ENCODE measurements at places on chromosomes 7 and 10.

GRCh38 chr10:11488126-11488525, 123.3 kb downstream of the USP6NL start:
- DNase-seq, result no peak

DNA sequence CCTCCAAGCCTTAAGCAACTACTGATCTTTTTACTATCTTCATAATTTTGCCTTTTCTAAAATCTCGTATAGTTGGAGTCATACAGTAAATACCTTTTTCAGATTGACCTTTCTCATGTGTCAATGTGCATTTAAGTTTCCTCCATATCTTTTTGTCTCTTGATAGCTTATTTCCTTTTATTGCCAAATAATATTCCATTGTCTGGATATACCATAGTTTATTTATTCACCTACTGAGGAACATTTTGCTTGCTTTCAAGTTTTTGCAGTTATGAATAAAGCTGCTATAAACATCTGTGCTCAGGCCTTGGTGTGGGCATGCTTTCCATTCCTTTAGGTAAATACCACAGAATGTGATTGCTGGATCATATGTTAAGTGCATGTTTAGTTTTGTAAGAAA, 161.2 kb upstream of the GNAI1 start:
- DNase-seq, result no peak

- no peak for DNase-seq
Observed at GRCh38 chr7:66466081-66466600, 162.5 kb upstream of the KCTD7 start.

DNA sequence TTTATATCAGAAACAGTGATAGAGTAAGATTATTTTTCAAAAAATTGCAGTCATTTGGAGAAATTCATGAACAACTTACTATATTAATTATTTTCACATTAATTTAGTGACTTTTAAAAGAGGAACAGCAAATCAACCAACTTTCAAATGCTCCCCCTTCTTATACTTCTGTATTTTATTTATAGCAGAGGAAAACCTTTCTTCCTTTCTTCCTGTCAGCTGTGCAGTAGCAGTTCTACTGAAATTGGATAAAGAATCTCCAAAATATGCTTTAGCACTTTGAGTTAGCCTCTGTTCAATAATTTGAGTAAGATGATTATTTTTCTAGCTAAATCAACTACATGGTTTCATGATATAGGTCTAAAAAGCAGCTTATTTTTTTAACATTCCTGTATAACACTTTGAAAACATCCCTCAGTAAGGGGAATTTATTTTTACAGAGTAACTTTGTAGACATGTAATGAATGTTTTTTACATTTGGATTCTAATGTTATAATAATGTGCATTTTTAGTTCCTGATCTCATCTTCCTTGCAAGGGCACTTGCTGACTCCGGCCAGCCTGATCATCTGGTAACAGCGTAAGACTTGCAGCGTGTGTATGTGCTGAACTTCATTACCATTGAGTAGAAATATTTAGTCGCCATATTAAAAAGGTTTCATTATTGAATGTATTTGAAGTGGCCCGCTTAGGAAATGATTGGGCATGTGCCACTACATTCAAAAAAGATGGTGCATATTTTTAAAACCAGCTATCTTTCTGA, 158.3 kb upstream of the HDAC9 start:
- DNase-seq, result no peak

GRCh38 chr10:99926925-99927720, 82.6 kb downstream of the DNMBP start:
- DNase-seq, result no peak

DNA sequence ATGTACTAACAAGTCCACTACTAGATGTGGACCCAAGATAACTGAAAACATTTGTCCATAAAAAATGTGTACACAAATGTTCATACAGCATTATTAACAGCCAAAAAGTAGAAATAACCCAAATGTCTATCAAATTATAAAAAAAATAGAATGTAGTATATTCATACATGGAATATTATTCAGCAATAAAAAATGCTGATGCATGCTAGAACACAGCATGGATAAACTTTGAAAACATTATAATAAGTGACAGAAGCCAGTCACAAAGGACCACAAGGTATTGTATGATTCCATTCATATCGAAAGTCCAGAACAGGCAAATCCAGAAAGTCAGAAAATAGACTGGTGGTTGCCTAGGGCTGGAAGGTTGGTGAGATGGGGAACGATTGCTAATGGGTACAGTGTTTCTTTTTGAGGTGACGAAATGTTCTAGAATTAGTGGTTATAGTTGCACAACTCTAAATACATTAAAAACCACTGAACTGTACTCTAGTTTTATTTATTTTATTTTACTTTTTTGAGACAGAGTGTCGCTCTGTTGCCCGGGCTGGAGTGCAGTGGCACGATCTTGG, 43.3 kb upstream of the ANLN start:
- no peak for DNase-seq

DNA sequence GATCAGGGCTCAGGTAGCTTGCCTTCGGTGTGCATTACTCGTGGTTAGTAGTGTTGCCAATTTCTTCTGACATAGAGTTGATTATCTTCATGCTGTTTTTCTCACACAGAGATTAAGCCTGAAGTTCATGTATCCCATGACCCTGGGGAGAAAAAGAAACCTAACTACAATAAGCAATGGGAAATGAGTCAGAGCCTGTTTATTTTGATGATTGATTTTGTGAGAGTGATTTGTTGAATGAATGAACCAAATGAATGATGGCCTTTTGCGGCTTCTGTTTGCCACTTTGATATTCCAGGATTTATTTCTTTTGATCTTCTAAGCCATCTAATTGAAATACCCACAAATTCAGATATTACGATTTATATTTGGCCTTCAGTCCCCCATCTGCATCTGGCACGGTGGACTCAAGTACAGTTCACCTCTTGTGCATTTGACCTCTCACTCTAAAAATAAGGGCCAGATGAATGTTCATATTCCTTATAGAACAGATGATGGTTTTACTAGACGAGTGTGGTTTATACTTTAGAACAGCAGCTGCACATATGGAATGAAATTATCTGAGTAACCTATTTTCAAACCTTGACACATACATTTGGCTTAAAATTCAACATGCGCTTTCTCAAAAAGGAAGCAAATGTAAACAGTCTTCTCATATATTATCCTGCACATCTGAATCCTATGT, 110.7 kb downstream of the PLCE1 start:
- no peak for DNase-seq

DNA sequence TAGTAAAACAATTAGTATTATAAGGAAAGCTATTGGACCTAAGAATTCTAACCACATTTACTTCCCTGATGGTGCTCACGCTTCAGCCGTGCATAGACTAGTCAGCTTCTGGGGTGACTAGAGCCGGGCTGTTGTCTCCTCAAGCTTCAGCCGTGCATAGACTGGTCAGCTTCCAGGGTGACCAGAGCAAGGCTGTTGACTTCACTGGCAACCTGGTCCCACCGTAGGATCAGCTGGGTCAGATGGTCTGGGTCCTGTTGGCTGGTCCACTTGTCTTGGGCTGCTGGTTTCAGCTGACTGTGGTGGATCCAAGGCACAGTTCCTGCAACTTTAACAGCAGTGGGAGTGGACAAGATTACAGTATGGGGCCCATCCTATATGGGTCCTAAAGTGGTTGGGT, 99.4 kb downstream of the TRIM24 start:
- DNase-seq, result no peak

DNA sequence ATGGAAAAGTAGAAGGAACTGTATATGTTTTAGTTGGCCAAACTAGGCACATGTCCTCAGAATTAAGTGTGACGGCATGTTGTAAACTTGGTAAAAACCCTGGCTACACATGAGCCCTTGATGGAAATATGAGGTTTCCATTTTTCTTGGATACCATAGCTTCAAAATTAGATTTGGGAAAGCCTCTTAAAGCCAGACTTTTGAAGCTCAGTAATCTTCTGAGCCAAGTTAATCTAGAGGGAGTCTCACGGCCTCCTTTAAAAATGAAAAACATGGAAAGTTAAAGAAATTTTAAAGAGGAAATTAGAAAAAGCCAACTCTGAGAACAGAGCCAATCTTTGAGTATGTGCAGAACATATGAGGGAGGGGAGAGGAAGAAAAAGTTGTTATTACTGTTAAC, 376.0 kb downstream of the CTNNA3 start:
- DNase-seq, result no peak

- no peak for DNase-seq
Observed at GRCh38 chr7:108358553-108358952, 97.7 kb downstream of the NRCAM start.

- no peak for DNase-seq
Observed at GRCh38 chr7:94832051-94832450, 75.3 kb upstream of the PPP1R9A start.

DNA sequence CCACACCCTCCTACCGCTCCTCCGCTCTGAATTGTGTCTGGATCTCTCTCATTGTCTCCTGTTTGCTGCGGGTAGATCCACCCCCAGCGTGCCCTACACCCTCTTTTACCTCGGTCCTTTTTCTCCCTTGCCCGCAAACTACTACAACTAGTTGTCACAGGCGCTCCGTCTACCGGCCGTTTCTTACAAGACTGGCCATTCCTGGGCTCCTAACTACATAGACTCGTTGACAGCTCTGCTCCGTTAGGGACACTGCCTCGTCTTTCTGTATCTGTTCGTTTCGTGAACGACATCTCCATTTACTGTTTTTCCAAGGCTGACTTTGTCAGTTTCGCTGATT, 786 bp downstream of the TAF3 start:
- peak; percentile 8 for DNase-seq
